Activated T-helper 17 cell treated with anti-CD3 and anti-CD28 coated beads, Interleukin-2, amount 50 U/mL, for 72 hours (primary cell): ENCODE measurements at places on chromosomes 5 and 9. TPM values are rescaled to one million over a fixed set of nuclear protein-coding genes. Genes with fewer than 3 reads are reported as not detected.

TXNDC8 gene
- not detected for total RNA-seq

IFNA7 gene
- not detected for total RNA-seq

DNA sequence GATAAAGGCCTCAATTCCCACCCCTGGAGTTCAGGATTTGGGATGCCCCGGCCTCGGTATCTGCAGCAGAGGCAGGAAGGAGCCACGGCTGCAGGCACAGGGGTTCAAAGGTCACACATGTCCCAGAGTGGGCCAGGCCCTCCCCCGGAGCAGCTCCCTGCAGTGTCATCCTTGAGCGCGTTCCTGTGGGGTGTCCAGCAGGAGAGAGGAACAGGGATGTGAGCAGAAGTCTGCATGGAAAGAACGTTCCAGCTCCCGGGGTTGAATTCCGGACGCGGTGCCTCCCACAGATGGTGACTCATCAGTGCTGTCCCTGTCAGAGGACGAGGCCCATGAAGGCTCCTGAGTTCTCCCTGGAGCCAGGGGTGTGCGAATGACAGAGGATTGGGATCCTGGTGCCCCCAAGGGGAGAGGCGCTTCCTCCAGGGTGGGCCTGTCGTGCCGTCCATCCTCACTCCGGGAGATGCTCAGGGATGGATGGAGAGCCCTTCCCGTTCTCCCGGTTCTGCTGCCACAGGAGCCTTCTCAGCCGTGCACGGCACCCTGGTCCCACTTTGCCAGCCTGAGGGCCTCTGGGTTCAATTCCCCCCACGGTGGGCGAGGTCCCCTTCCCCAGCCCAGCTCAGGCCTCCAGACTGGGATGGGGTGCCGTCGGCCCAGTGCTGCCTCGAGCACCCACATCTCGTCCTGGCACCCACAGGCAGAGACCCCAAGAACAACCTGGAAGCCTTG is 3.1 kb downstream of the LCN1 start:
- no peak for ATAC-seq

DNA sequence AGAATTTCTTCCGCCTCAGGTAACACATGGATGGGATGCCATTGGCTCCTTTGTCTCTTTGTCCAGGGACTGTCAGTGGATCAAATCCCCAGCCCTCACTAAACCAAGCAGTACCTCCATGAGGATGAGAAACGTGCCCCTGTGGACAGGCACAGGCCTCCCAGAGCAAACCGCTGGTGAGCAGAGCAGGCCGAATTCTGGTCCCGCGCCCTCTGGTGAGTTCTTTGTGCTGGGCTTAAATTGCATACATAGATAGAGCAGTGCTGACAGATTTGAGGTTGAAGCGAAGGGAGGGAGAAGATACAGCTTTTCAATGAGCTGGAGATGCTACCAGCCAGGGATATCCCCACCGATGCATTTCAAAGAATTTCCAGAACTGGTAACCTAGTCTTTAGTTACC is 143.8 kb downstream of the HSD17B3 start:
- ATAC-seq = no peak

DNA sequence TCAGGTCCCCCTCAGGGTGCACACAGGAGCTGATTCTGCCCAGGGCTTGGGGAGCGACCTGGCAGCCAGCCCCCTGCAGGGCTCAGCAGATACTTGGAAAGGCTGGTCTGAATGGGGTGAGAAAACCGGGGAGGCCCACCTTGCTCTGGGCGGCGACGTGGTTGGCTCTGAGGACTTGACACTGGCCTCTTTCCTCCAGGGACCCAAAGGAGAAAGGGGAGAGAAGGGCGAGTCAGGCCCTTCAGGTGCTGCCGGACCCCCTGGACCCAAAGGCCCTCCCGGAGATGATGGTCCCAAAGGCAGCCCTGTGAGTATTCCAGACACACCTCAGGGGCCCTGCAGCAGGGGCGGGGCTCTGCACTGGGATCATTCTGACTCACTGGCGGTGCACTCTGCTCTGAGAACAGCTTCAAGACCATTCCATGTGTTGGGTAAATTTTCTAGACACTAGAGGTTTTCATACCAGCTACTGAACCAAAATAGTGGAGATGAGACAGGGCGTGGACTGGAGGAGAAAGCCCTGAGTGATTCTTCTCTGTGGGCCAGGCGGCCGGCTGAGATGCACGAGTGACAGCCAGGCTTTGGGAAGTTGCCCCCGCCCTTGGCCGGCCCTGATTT is 65.9 kb upstream of the FCN2 start:
- ATAC-seq = no peak

GRCh38 chr9:78669591-78669990 is 372.7 kb downstream of the PSAT1 start:
- no peak for ATAC-seq

- ATAC-seq = no peak
Measured at GRCh38 chr9:78304357-78304756, 7.4 kb downstream of the PSAT1 start.

DNA sequence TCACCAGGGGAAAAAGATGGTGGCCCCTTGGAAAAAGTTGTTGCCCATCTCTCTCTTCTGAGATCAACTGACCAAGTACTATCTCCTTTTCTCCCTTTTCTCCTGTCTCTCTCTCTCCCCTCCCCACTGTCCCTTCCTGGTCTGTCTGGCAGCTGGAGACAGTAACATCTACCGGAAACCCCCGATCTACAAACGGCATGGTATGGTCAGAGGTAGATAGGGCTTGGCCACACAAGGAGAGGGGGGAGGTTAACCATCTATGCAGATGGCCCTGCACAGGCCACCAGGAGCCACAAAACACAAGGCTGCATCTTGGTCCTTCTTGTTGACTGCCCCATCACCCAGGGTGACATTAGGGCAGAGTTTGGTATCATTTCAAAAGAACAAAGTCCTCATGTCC is 29.3 kb upstream of the AFAP1L1 start:
- no peak for ATAC-seq
